HS-5 (cell line): ENCODE measurements at places on chromosomes 3 and 15.

- DNase-seq, result no peak
Observed at GRCh38 chr3:13950042-13950441, 70.2 kb upstream of the WNT7A start.

GRCh38 chr3:14451844-14452739, 49.7 kb downstream of the SLC6A6 start:
- DNase-seq, result peak; percentile 43

DNA sequence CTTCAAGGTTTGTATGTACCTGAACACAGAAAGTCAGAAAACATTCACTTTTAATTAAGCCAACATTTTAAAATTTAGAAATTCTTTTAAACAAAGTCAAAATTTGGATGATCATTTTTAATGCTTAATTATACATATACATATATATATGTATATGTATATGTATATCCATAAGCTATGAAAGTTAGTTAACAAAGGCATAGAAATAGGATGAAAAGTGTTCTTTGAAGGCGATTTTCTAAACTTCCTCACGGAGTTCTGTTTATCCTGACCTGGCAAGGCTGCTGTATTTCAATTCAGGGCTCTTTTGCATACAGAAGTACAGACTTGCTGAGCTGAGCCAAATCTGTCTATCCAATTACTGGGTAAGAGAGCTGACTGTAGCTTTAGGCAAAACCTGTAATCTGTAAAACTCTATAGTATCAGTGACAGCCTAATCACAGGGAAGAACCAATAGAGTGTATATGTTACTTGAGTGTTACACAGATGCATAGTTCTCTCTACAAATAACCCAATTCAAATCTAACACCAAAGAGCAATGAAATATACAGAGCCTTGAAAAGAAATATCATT, 32.1 kb upstream of the THRB start:
- DNase-seq, result no peak

GRCh38 chr3:48301800-48302166, 31.7 kb downstream of the SPINK8 start:
- peak; percentile 26 for DNase-seq

GRCh38 chr15:60967728-60968127, 261.4 kb downstream of the RORA start:
- DNase-seq, result no peak

GRCh38 chr3:13891492-13892073, 11.7 kb upstream of the WNT7A start:
- no peak for DNase-seq

DNA sequence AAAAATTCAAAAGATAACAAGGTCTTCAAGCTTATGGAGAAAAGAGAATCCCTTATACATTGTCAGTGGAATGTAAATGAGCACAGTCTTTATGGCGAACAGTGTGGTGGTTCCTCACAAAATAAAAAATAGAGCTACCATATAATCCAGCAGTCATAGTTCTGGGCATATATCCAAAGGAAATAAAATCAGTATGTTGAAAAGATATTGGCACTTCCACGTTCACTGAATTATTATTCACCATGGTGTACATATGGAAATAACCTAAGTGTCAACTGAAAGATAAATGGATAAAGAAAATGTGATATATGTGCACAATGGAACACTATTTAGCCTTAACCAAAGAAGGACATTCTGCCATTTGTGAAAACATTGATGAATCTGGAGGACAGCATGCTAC, 1161.2 kb downstream of the ROBO2 start:
- DNase-seq, result no peak

DNA sequence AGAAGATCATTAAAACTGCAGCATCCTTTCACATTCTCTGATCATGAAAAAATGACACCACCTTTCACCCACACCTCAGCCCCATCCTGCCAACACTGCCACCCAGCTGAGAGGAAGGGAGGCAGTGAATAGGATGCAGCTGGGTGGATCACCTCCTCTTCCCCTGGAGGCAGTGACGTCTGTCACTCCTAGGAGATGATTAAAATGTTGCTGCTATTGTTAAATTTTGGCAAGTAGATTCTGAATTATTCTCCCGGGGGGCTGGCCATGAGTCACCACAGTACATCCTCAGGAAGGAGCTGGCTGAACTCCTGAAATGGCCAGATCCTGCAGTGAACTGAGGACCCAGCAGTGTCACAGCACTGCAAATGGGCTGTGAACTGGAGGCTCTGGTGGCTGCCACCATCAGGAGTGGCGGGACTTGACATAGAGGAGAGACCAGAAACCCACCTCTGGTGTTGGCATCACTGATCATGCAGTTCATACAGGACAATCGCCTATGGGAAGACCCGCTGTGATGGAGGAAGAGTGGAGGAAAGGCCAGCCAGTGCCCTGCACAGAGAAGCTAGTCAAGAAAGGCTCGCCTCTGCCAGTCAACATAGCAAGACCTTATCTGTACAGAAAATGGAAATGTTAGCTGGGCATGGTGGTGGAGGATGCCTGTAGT, 199.1 kb downstream of the FAM43A start:
- DNase-seq, result no peak

DNA sequence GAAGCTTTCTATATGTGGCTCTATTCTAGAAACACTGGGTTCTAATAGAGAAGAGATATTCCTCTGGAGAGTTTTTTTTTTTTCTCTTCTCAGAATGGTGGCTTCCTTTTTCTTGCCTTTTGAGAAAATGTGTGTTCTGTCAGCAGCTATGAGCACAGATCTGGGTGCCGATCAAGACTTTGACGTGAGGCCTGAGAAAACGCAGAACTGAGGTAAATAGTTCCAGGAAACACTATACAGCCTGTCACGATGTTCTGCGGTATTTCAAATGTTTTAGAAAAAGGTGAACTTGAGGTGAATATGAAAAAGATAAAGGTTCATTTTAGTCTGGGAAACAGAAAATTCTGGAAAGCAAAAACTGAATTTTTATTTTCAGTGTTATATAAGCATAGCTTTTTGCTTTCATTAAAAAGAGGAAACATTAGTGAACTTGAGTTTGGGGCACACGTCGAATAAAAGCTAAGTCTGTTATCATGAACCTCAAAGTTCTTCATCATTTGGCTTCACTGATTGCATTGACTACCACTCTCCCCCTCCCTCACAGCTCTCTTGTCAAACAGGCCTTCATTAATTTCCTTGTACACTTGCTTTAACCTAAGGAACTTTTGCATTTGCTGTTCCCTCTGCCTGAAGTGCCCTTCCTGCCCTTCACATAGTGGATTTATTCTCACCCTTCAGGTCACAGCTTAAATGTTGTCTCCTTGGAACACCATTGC, 265.1 kb downstream of the NFKBIZ start:
- no peak for DNase-seq

- DNase-seq, result peak; percentile 41
Observed at GRCh38 chr3:11604139-11604892, 39.4 kb downstream of the VGLL4 start.

DNA sequence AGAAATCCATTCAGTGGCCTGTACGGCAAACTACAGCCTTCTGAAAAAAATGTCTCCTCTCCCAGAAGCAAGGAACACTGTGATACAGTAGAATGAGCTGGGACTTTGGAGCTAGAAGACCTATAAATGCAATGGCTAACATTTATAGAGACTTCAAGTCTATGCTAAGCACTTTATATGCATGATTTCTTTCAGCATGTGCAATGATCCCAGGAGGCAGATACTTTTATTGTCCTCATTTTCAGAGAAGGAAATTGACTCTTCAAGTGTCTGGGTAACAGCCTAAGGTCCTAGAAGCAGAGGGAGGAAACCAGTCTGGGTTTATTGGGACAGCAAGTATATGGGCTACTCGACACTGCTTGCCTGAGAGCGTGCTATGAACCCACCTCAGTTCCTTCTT, 140.9 kb downstream of the ALDH1A2 start:
- no peak for DNase-seq

- no peak for DNase-seq
Observed at GRCh38 chr3:141939759-141940158, 63.3 kb downstream of the ATP1B3 start.

DNA sequence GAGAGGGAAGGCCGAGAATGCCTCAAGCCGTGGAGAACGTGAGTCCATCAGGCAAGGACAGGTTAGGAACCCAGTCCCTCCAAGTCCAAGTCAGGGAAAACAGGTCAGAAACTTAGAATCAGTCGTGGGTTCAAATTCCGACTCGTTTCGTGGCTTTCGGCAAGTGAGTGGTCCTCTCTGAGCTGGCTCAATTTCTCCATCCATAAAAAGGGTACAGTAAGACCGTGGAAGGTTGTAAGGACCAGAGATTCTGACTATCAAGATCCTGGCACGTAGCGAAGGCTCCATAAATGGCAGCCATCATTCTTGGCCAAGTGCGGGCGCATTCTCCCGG, 604 bp upstream of the MED12L start:
- DNase-seq, result no peak

DNA sequence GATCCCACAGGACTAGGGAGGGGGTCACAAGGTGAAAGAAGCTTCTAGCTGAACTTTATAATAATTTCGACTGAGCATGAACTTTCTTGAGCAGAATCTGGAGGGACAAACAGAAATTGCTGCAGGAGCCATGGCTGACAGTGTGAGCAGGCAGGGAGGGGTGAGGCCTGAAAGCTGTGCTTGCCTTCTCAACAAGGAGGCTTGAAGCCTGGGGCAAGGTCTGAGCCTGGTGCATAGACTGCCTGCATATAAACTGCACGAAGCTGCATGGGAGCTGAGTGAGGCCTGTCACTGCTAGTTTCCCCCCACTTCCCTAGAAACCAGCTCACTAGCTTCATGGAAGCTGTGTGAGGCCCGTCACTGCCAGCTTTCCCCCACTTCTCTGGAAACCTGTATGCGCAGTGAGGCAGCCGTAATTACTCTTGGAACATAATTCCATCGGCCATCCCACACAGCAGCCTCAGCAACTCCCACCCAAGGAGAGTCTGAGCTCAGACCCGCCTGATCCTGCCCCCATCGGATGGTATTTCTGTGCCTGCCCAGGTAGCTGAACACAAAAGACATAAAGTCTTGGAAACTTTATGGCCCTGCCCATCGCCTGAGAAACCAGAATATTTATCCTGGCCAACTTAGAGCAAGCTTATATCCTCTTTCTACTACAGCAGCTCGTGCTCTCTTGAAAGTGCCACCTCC, 136.5 kb downstream of the PLCH1 start:
- DNase-seq, result no peak

GRCh38 chr3:32216172-32216783, 22.2 kb upstream of the CMTM8 start:
- no peak for DNase-seq

DNA sequence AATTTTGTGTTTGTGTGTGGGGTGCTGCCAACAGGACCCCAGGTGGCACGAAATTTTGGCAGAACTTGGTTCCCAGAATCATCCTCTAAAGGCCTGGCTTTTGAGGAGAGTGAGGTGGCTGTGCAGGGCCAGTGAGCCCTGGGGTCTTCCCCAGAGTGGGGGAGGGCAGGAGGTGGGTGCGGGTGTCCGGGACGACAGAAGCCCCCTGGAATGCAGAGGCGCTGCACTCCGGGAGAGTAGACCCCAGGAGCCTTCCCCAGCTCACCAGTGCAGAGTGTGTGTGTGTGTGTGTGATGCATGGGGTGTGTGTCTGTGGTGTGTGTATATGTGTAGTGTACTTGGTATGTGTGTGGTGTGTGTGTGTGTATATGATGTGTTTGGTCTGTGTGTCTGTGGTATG, 44.4 kb upstream of the SEC13 start:
- DNase-seq, result no peak

- no peak for DNase-seq
Observed at GRCh38 chr15:39279311-39279710, 301.6 kb upstream of the THBS1 start.

DNA sequence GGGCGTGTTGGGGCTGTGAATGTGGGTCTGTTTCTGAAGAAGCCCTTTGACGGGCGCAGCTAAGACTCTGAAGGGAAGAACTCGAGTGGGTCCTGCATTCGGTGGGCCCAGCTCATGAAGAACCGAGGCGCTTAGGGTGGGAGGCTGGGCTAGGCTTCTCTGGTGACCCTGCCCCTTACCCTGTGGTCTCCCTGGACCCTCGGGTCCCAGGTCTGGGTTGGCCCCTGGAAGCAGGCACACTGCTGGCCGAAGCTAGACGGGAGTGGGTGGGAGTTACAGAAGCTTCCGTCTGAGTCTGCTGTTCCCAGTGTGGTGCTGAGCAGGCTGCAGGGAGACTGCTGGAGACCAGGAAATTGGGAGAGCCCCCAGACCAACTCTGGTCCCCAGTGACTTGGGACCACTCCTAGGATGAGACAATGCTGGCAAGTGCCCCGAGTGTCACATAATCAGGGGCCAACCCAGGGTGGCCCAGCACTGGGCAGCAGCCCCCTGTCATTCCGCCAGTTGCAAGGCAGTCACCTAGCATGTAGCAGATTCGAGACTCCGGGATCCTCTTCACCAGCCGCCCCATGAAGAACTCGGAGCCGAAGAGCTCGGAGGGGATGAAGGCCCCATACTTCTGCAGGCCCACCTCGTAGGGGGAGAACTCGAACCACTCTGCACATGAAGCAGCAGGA, 16.7 kb upstream of the EHD4 start:
- DNase-seq, result no peak

DNA sequence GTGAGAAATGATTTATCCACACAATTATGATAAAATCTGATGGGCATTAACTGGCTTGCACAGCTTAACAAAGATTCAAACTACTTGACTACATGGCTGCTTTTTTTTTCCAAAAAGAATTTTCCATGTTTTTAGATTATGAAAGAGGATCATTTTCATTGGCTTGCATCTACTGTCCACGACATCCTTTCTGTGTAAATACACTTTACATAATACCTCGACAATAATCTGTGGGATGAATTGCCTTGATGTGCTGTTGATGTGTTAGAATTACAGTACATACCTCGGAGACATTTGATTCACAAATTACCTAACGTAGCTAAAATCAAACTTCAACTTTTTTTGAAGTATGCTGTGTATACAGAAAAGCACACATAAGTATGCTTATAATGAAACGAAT, 104.4 kb downstream of the PPP2R3A start:
- DNase-seq, result no peak

- DNase-seq, result peak; percentile 85
Observed at GRCh38 chr3:125602752-125603649, 7.7 kb upstream of the OSBPL11 start.

DNA sequence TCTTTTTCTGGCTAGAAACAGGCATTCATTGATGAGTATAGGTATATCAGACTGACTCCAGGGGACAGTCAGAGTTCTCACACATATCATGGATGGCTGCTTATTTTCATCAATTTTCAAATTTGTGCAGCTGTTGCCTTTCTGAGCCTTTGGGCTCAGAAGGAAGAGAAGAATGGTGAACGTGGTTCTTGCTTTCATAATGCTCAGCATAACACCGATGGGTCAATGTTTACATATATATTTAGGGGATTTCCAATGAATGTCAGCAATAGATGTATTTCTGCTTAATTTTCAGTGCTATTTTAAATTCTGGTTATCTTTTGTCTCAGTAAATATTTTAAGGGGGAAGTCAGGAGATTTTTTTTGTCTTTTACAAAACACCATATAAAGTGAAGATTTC, 581.4 kb upstream of the DPPA4 start:
- DNase-seq, result no peak
